IPS DF 19.7 (cell line): ENCODE measurements at places on chromosomes 1 and 21.

GRCh38 chr1:228445843-228446650, 29.4 kb upstream of the TRIM17 start:
- no peak for DNase-seq

- no peak for DNase-seq
Measured at GRCh38 chr1:111786669-111787207, 31.0 kb downstream of the DDX20 start.

DNA sequence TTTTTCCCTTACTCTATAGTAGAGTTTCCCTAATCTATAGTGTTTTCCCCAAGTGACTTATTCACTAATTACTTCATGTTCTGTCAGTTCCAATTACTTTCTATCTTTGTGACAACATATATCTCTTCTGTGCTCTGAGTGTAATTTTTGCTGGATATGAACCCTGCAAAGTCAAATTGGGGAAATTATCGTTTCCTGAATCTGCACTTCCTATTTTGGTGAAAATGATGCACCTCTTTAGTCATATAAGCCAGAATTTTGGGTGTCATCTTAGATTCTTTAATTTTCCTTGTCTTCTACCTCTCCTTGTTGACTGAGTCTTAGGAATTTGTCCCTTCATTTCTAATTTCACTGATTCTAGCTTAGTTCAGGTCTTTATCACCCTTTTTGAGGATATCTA, 33.4 kb upstream of the PRKACB start:
- DNase-seq: no peak

DNA sequence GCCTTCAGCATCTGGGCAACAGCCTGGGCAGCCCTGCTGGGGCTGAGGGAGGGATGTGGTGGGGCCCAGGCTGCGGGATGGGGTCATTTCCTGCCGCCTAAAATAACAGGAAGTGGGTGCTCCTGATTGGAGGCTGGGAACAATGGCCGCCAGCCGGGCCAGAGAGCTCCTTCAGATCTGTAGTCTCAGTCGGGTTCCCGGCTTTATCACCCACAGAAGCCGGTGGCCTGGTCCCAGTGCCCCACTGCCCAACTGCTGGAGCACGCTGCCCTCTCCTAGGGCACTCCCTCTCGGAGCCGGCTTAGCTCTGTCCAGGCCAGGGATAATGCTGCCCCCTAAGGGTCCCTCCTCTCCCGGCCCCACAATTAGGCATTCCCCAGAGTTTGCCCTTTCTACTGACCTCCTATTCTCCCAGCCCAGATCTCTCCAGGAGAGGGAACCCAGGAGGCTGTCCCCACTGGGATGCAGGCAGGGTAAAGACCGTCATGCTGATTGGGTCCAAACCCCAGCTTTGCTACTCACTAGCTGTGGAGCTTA, 5.1 kb downstream of the MAP7D1 start:
- DNase-seq: no peak

GRCh38 chr1:224333309-224333926, 3.4 kb upstream of the NVL start:
- no peak for DNase-seq

GRCh38 chr1:2468041-2468472, 8.0 kb upstream of the PLCH2 start:
- DNase-seq: no peak

- DNase-seq: no peak
Measured at GRCh38 chr1:175415129-175415712, 222.6 kb upstream of the KIAA0040 start.

DNA sequence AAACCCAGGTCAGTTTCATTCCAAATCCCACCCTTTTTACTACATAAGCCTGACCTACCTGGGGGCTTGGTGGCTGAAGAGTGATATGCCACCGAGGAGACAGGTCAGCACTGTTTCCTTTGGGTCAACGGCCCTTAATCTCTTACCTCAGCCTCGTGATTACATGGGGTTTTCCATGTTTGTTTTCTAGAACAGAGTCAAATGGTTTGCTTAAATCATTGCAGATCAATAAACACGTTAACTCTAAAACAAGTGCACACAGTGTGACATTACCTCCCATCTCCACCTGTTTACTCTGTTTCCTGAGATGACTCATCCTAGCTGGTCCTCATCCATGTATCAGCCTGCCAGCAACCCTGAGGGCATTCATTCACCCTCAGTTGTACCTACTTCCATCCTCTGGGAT, 40.8 kb upstream of the TP53BP2 start:
- no peak for DNase-seq

- peak; percentile 59 for DNase-seq
Measured at GRCh38 chr1:45686288-45687013, at the start of gene GPBP1L1. TSS of gene GPBP1L1 (minus strand) at chr1:45686533. CDS start at chr1:45659087, 27,446 bp downstream.

GRCh38 chr1:61950418-61950817, 208.1 kb downstream of the PATJ start:
- no peak for DNase-seq

DNA sequence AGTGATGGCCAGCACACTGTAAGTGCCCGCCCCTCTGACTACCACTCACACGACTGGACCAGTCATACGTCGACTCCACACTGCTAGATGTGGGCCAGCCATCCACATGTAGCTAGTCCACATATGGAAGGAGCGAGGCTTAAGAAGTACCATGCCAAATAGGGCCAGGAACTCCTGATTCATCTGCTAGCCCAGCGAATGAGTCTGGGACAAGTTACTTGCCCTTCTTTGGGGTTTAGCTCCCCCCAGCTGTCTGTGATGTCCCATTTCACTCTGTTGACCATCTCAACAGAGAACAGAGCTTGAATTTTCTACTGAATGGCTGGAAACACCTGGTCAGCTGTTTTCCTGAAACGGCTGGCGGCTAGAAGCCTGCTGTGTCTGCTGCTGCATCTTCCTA, 5.8 kb downstream of the CSRP1 start:
- DNase-seq: no peak
